NCI-H2171 (cell line): ENCODE measurements at places on chromosomes 3 and 15.

DNA sequence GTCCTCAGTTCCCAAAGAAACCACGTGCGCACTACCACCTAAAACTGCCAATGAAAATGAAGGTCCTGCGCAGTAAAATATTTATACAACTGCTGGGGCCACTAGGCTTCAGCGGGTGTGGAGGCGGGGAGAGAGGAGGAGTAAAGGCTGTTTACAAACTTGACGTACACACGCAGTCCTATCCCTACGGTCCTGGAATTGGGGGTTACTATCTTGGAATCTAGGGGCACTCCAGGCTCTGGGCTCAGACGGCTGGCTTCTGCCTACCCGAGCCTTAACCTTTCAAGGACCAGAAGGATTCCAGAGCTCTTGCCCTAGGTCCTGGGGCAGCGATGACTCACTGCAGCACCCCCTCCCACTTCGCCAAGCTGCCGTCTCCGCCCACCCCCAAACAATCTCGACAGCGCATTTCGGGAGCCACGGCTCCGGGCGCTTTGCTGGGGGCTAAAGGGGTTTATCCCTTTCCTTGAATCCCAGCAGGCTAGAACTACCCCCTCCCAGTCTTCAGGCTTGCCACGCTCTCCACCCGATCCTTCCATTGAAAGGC, 3.0 kb downstream of the ADAMTS9 start:
- DNase-seq, result no peak

- DNase-seq, result no peak
Observed at GRCh38 chr3:178302966-178303930, 233.0 kb upstream of the KCNMB2 start.

DNA sequence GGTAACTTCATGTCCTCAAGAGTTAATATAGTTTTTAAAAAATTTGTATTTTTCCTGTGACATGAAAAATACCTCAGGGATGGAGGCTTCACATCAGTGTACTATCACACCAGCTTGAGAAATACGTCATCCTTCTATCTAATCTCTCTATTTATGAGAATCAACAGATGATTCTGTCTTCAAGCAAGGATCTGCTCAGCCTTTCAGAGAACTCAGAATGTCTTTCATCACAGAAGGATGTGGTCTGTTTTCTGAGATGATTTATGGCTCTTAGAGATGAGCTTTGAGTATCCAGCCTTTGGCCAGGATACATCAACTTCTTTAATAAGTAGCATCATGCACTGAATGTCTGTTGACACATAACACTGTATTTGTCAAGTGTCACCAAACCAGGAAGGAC, 193.9 kb downstream of the DTWD1 start:
- no peak for DNase-seq

DNA sequence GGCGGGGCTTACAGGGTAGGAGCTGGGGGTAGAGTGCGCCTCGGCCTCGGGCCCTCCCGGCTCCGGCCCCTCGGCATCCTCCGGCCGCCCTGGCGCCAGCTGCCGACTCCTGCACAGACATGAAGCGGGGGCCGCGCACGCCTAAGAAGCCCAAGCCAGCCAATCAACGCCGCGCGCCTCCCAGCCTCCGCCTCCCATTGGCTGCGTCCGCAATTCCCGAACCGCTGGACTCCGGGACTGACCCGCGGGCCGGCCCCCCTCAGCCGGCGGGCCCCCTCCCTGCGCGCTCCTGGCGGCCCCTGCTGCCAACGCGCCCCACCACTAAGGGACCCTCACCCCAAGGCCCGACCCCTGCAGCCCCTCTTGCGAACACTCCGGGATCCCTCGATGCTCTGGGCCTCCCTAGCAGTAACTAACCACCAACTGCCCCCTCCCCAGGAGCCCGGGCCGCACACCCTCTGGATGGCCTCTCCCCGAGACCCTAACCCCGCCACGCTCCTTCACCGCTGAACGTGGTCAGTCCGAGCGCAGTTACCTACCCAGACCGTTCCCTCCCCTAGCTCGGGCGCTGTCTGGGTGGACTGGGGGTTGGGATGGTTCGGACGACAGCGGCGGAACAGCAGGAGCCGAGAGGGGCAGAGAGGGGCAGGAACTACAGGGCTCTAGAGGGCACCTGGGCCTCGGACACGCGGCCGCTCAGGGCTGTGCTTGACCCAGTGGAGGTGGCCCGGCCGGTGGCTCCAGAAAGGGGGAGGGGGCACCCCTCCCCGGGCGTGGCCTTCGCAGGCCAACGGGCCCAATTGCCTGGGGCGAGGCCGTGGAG, 5.0 kb downstream of the GATA2 start:
- DNase-seq, result peak; percentile 76

DNA sequence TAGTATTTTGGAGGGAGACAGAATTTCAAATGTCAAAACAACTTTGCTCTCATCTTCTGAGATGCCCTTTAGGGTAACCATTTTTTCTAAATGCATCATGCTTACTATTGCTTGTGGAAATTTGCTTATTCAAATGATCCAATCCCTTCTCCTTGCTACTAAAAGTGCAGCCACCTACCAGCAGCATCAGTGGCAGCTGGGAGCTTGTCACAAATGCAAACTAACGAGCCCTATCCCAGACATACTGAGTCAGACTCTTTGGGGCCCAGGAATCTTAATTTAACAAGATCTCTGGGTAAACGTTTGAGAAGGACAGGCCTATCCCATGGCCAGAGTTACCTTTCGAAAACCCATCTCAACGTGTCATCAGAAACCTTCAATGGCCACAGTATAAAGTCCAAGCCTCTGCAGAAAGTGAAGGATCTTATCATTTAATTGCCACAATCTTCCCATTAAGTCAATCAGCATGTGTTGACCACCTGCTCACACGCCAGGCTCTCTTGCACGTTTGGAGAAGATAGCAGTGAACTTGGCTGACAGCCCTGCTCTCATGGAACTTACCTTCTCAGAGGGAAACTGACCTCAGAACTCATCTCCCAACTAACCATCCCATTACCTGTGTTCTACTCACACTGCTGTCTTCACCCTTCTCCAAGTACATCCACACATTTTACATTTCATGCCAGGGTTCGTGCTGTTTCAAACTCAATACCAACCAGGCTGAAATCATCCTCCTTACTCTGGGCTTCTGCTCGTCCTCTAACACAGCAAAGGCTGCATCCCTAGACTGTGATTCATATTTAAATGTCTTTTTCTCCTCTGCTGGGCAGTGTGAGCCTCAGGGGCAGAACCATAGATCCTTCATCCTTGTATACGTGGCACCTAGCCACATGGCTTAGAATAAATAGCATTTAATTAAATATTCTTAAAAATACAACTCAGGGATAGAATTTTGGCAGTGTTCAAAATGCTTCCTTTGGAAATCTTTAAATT, 24.8 kb upstream of the VGLL4 start:
- no peak for DNase-seq

DNA sequence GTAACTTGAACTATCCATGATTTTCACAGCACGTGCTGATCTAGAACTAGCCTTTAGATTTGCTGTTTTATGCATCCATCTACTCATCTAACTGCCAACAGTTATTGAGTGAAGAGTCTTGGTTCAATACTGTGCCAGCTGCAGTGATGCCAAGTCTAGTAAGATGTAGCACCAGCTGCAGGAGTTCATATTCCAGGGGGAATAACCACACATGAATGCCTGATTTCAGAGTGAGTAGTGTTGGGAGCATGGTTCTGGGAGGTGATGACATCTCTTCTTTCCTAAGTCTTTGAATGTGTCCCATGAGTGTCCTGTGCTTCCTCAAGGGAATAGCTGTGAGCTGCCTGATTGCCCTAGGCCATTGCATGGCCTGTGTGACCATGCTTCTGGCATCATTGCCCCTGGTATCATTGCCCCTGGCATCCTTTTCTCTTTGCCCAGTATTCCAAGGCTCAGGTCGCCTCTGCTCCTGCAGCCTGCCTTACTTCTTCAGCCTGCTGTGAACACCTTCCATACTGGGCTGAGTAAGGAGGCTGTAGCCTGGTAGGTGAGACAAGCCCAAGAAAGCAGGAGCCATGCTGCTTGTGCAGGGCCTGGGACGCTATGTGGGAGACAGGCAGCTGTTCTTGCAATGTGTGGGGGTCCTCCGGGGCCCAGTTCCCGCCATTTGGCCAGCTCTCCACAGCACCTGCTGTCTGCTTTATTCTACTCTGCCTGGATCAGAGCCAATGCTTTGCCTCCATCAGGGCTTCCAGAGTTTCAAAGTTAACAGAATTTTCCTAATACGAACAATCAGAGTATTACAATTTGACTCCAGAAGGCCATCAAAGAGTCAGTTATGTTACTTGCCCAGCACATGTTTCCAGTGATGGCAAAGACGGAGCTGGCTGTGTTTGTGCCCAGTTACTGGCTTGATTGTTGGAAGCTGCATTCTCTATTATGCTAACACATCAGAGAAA, 73.2 kb downstream of the CLSTN2 start:
- DNase-seq, result peak; percentile 77

GRCh38 chr3:173547070-173547469, 149.5 kb downstream of the NLGN1 start:
- DNase-seq, result no peak

DNA sequence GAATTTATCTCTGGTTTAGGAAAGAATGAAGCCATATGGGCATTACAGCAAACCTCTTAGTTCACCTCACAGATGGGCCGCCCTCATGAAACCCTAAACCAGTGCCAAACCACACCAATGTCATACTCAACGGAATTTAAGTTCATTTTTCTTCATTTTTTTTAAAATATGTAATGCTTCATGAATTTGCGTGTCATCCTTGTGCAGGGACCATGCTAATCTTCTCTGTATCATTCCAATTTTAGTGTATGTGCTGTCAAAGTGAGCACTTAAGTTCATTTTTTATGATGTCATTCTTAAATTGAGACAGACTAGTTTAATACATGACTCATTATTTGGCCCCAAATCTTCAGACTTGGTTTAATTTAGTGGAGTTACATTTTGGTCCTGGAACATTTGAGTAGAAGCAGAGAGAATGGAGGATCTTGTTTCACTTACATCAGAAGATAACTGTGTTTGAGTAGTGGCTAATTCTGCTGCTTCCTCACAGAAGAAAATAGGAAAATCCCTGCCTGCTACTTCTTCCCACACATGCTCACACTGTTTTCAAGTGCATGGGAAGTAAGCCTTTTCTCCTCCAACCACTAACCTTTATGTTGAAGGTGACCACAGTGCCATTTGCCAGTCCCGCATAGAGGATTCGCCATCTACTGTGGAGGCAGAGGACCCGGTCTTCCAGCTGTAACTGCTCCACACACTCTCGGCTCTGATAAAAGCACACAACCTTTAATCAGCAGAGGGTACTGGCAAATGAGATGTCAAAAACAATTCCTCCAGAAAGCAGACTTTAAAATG, 63.3 kb downstream of the ZNF106 start:
- DNase-seq, result peak; percentile 1

GRCh38 chr3:165406425-165406824, 210.2 kb upstream of the SLITRK3 start:
- DNase-seq, result no peak

DNA sequence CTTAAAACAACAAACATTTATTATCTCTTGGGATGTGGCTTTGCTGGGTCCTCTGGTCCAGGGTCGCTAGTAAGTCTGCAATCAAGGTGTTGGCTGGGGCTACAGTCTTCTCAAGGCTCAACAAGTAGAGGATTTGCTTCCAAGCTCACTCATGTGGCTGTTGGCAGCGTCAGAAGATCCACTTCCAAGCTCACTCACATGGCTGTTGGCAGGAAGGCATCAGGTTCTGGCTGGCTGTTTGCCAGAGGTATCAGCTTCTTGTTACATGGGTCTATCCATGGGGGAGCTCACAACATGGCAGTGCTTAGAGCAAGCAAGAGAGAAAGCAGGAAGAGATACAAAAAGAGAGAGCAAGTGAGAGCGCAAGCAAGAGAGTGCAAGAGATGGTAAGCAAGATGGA, 15.0 kb upstream of the BNC1 start:
- DNase-seq, result no peak

DNA sequence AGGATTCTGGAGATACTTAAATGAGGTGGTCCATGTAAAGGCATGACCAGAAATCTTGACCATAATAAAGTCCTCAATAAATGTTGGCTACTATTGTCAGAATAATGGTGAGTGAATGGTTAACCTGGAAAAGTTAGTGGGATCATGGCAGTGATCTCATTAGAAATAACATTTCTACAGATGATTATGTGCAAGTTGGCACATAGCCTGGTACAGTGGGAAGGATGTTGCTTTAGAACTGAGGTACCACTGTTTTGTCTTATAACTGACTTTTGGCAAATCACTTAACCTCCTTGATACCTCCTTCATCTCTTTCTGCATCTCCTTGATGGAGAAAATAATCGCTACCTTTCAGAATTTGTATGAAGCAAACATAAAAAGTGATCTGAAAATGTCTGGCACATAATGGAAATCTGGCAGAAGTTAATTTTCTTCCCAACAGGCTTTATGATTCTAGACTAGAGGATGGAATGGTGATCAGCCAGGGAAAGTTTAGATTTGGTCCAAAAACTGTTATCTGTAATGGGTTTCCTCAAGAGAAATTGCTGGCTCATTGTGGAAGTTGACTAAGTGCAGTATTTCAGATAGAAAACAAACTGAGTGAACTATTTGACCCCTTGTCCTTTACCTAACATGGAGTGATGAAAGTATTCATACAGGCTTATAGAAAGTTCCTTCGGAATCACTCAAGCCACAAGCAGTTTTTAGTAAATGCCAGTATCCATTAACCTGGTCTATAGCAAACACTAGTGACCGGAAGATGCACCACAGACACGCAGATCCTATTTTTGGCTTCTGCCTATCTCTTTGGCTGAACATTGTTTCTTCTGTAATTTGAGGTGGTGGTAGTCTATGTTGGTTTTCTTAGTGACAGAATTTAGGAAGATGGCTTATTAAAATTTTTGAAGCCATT, 449.6 kb upstream of the TGFBR2 start:
- DNase-seq, result no peak

- DNase-seq, result no peak
Observed at GRCh38 chr3:74033381-74033780, 408.6 kb upstream of the PDZRN3 start.

DNA sequence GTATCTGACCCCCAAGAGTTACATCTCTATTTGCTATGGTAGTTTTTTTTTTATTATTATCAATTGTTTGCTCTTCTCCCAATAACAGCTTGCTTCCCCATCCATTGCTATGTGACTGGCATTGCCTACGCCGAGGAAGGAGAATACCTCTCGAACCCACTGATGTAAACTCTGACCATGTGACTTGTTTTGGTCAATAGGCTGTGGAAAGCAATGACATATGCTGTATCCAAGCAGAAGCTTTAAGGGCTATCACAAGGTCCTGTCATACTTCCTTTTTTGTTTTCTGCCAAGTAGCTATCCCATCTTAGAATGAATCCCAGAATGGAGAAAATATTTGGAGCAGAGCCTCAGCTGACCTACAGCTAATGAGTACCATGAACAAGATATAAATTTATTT, 111.0 kb upstream of the FRMD4B start:
- no peak for DNase-seq

DNA sequence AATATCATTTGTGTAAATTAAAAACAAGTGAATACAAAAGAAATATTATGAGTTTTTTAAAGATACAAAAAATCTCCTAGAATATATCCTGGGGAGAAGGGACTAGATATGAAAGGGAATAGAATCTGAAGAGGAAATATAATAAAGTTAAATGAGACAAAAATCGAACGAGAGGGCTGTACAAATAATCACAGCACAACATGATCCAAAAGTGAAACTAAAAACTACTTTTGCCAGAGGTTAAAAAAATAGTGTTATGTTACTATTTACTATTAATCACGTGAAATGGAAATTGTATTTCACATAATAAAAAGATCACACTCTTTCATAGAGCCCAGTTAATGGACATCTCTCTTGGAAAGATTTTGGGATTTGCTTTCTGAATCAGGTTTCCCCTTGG, 28.6 kb downstream of the CGGBP1 start:
- no peak for DNase-seq
